ENCODE measurements at places on chromosomes 6 and 20. TPM values are rescaled to one million over a fixed set of nuclear protein-coding genes. Genes with fewer than 3 reads are reported as not detected.

GRCh38 chr6:133815313-133815712 lies 73.6 kb upstream of the TCF21 start:
- no peak for DNase-seq

Gene C20orf144
- not detected for polyA plus RNA-seq

GRCh38 chr6:31622684-31623091 lies 2.2 kb downstream of the PRRC2A start:
- DNase-seq, result no peak

GRCh38 chr6:53752440-53752839 lies 42.4 kb upstream of the LRRC1 start:
- no peak for DNase-seq

DNA sequence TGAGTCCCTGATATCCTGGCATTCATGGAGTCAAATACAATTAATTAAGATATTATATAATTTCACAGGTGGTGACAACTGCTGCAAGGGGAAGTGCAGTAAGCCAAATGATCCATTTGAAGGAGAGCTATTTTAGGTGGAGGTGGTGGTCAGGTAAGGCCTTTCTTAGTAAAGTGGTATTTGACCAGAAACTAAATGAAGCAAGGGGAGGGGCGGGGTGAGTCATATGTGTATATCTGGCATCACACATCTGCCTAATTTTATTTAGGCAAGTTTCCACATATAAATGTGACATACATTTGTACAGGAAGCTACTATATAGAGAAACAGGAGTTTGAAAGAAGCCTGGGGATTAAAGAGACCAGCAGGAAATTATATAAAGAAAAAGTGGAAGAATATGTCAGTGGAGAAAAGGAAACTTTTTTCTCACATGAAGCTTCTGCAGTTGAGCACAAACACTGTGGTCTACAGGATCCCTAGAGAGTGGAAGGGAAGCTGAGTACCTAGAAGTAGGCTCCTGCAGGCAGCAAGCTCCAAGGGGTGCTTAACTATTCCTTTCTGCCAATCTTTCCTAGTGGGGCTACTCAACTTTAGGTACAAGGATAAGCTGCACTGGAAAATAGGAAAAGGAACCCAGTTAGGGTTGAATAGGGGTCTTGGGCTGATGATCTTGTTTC lies 99.6 kb downstream of the OGFRL1 start:
- no peak for DNase-seq

- DNase-seq, result no peak
Measured at GRCh38 chr6:165804331-165805066, 141.5 kb upstream of the PDE10A start.

Gene SCGN
- not detected for polyA plus RNA-seq

DNA sequence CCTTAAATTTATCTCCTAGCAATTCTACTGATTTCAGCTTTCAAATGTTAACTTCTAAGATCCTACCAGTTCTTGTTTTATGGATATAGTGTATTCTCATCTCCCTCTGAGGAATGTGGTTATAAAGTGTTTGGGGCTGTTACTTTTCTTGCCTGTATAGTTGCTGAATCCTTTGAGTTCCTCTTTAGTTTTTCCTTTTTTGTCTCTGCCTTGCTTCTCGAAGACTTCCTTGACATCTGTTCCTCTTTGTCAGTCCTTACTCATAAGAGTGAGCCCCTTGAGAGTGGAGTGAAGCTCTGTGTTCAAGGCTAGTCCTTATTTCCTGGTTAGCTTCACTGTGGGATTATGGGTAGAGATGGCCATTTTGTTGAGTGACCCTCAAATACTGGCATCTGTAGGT lies 84.6 kb downstream of the ELOVL4 start:
- no peak for DNase-seq

Gene ACOT13
- 17.0 TPM for polyA plus RNA-seq

- DNase-seq, result no peak
Measured at GRCh38 chr20:50678169-50678898, 13.0 kb downstream of the RIPOR3 start.

DNA sequence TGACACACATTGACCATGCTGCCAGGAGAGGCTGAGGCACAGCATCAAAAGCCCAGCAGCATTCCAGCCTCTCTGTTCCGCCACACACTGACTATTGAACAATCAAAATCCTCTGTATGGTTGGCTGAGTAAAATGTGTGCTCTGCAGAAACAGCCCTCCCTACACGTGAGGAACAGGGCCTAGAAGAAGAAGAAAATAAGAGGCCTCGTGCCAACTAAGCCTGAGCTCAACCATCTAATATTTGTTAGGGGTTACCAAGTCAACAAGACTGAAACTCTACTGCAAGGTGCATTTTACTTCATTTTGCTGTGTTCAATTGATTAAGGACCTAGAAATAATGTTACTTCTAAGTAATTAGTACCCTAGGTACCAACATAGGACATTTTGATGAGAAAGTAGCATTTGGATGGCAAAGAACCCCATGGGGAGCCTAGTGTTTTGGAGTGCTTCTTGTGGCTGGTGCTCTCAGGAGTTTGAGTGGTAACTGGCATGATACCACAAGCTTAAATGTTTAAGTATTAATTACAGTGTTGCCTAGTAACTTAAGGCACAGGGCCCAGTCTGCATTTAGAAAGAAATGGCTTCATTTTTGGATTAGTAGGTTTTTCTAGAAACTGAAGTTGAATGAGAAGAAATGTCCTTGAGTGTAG lies 146.6 kb upstream of the PLN start:
- no peak for DNase-seq

Gene GSTA5
- polyA plus RNA-seq, result not detected

Gene OR12D2
- polyA plus RNA-seq, result not detected

DNA sequence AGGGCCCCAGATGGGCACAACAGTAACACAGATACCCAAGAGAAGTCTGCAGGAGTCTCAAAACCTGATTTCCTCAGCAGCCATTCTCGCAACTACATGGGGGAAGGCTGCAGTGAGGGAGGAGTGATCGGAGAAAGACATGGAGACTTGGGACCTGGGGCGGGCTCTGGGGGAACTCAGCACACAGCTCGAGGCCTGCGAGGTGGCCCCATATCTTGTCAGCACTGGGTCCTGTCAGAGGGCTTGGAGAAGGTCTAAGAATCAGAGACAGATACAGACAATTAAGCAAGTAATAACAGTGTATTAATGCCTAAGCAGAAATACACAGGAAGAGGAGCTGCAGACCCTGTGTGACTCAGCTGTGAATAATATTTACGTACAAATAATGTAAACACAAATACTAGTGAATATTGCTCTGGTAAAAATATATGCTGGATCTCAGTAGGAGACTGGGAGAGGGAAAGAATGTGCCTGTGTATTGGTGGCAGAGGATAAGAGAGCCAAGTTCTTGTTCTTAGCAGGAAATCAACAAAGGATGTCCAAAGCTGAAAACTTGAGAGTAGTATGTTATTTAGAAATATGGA lies 336.2 kb downstream of the ZFAND3 start:
- DNase-seq, result no peak

Gene PRSS35
- 6.5 TPM for polyA plus RNA-seq

Gene CRISP3
- not detected for polyA plus RNA-seq

Gene WFDC13
- polyA plus RNA-seq, result not detected

DNA sequence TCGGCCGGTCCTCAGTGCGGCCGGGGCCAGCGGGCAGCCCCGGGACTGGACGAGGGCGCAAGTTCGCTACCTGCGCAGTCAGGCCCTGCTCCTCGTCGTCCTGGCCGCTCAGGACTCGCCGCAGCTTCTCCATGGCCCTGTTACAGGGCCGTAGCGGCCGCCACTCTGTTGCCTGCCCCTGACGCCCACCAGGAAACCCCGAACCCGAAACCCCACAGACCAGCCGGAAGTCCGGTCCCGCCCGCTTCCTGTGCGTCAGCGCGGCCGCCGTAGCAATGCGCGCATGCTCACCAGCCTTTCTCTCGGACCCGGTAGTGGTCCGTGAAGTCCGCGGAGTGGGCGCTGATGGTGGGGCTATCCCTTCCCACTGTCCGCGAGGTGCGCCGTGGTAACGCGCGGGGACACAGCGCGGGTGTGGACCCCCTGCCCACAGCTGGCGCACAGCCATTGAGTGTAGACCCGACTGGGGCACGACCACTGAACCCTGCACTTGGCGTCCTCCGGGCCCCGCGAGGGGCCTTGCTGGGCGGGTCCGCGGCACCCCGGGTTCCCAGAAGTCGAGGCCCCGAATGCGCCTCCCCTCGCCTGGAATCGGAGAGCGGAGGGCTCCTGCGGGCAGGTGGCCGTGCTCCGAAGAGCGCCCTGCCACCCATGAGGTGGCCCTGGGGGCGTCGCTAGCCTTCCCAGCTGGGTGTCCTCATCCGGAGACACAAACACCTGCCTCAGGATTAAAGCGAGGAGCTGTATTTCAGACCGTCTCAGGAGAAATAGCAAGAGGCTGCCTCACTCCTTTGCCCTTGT lies at the start of gene SFT2D1:
Gene SFT2D1 (minus strand): TSS at position 197 of the 801 bp plus-strand sequence. CDS start 64 bp downstream, at position 133.
- DNase-seq, result peak; percentile 69

DNA sequence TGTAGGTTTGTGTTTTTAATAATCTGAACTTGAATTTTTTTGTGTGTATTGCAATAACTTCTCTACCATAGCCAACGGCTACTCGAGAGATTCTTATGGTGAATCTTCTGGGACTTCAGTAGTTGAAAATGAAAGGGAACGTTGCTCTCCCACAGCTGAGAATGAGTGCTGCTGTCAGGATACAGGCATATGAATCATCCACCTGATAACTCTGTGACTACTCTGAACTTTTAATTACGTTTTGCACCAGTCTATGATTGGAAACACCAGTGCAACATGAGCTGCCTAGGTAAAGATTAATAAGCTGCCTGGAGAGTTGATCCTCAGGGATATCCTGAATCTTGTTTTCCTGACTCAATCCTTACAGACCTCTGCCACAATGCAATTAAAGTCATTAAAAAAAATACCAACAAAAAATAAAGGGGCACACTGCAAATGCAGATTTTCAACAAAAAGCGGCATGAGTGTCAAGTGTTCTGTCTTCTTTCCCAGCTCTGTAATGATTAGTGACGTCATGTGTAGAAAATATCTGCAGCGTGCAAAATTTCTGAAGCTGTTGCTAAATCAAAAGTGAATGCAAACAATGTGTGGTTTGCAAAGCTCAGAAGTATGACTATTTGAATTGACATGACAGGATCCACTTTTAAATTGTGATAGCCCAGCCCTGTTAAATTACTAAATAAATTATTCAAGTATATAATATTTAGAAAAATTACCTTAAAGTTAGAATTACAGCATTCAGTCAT lies 432.2 kb downstream of the HTR1B start:
- DNase-seq, result no peak

All from CD8-positive, alpha-beta memory T cell (primary cell).